ENCODE measurements at places on chromosomes 6 and 20. TPM values are rescaled to one million over a fixed set of nuclear protein-coding genes. Genes with fewer than 3 reads are reported as not detected.

DNA sequence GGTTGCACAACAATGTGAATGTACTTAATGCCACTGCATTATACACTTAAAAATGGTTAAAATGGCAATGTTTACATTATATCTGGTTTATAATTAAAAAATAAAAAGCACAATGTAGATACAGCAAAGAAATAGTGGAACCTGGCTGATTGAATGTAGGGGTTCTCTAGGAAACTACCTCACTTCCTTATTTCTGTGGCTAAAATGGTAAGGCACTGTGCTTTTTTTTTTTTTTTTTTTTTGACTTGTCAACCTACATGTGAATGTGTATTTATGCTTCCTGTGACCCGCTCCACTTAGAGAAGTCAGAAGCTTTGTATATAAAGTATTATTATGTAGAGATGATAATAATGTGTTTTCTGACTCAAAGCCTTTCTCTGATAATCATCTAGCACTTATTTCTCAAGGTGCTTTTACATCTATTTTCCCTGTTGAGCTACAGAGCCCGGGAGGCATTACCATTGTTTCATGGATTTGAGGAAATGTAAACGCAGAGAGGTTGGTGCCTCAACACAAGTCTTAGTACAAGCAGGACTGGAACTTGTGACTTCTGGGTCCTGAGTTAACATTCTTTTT is 55.0 kb downstream of the SOX4 start:
- DNase-seq: no peak

GRCh38 chr6:14984519-14984853 is 261.4 kb upstream of the JARID2 start:
- DNase-seq: peak; percentile 77

- no peak for DNase-seq
Measured at GRCh38 chr6:17470202-17470937, 77.0 kb downstream of the CAP2 start.

GRCh38 chr6:67880939-67881705 is 754.0 kb upstream of the ADGRB3 start:
- peak; percentile 14 for DNase-seq

DNA sequence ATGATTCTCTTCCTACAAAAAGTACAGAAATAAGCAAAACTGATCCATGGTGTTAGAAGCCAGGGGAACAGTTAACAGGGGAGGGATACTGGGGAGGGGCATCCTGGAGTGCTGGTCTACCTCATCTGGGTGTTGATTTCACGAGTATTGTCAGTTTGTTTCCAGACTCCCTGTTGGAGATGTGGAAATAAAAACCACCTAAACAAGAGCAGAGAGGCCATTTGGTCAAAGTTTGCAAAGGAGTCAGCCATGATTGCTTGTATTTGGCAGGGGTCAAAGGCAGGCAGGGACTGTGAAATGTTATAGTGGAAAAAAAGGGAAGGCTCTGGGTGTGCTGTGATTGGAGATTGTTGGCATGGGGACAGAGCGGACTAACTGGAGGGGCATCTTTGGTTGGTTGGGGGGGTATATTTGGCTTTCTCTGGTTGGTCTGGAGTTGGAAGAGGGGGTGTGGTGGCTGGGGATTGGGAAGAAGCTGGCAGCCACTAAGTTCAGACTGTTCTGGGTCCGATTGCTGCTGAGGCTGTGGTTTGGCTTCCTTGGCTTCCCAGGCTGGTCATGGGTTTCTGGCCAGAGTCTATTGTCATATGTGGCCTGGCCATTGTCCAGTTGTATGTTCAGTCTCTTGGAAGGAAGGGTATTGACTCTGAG is 14.9 kb upstream of the PANK2 start:
- peak; percentile 59 for DNase-seq

DNA sequence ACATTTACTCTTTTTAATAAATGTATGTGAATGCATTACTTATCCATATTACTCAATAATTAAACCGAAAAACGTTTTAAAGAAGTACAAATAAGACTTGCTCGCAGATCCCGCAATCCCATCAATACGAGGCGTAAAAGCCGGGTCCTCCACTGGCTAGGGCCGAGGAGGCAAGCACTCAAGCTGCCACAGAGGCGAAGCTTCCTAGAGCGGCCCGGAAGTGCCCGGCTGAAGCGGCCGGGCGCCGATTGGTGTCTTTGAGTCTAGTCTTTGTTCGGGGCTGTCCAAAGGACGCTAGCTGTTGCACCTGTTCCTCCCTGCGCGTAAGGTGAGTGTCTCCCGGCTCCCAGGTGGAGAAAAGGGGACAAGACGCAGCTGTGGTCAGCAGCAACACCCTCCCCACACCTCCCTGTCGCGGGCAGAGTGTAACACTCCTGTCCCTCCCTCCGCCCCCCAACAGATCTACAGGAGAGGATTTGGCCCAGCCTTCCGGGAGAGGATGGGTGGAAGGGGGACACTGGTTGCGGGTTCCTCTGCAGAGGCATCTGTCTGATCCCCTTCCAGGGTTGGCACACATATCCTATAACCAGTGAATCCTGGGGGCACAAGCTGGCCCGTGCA is at the start of gene ZSCAN16:
ZSCAN16 (plus strand) TSS at position 260 of the 621 bp plus-strand sequence. CDS start 835 bp downstream, outside the sequence.
- DNase-seq: peak; percentile 89

DNA sequence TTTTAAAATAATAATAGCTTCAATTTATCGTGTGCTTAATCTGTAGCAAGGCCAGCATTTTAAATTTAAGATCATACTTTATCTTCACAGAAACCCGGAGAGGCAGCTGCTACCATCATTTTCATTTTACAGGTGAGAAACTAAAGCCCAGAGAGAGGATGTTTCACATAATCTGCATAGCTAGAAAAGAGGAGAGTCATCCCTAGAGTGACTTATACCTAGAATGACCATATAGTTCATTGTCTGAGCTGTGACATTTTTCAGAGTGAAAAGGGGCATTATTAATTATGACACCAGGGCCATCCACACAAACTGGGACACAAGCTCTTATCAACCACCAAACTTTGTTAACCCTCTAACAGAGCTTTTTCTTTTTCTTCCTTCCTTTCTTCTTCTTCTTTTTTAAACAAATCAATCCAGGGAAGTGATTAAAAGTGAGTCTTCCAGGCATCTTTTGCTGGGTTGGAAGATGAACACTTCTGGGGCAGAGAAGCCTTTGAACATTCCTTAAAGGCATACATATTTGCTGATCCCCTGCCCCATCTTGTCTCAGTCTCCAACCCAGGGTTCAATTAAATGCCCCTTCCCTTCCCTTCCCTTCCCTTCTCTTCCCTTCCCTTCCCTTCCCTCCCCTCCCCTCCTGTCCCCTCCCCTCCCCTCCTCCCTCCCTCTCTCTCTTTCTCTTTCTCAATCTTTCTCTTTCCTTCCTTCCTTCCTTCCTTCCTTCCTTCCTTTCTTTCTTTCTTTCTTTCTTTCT is 272.5 kb upstream of the JAG1 start:
- no peak for DNase-seq

GRCh38 chr6:144285798-144286502 is 815 bp downstream of the UTRN start:
- peak; percentile 83 for DNase-seq

GRCh38 chr6:134984821-134985220 is 34.9 kb upstream of the ALDH8A1 start:
- peak; percentile 51 for DNase-seq

GRCh38 chr20:49786196-49786595 is 26.4 kb upstream of the SLC9A8 start:
- DNase-seq: no peak

- peak; percentile 66 for DNase-seq
Measured at GRCh38 chr6:157047951-157048350, 270.8 kb downstream of the ARID1B start.

GRCh38 chr6:52388790-52389189 is 26.8 kb downstream of the PAQR8 start:
- DNase-seq: no peak

GRCh38 chr20:13684566-13685222 is 46.0 kb upstream of the TASP1 start:
- DNase-seq: no peak

DNA sequence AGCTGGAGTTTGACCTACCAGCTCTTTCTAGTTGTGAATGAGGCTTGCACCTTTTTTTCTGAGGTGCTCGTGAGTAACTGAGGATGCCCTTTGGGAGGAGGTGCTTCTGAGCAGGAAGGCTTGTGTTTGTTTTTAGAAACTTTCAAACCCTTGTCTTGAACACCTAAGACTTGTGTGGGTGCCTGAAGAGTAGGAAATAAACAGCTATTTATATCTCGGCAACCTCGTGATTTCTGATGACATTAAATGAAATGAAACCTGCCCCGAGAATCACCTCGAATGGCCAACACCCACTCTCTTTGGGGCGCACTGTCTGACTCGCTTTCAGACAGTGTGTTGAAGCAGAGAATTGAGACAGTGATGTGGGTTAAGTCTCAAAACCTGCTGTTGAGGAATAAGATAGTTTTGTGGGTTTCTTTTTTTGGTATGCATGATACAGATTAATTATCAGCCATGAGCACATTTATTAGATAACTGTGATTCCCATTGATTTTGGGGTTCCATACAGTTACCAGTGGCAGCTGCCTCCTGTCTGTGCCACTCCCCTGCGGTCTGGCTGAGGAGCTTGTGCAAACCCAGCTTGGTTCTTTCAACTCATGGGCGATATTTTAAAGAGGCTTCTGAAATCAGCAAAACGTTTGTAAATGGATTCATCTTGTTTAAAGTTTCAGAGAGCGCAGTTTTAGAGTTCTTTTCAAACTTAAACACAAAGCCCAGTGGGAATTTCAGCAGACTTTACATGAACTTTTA is 8.4 kb downstream of the IRF4 start:
- DNase-seq: no peak

SIGLEC1 gene
- total RNA-seq: not detected

ULBP3 gene
- total RNA-seq: 12.8 TPM

SCUBE3 gene
- total RNA-seq: 74.9 TPM
